ENCODE measurements at places on chromosomes 4 and X.

GRCh38 chr4:82903737-82904136 lies 3.2 kb downstream of the THAP9 start:
- no peak for DNase-seq

DNA sequence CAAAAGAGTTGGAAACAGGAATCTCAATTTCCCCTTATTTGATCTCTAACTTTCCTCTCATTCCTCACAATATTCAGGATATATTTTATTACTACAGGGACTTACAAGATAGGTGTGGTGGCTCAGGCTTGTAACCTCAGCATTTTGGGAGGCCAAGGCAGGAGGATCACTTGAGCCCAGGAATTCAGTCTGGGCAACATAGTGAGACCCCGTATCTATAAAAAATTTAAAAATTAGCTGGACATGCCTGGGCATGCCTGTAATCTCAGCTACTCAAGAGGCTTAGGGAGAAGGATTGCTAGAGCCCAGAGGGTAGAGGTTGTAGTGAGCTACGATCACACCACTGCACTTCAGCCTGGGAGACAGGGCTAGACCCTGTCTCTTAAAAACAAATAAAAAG lies 200.4 kb downstream of the CAMK2D start:
- no peak for DNase-seq

- DNase-seq = no peak
Measured at GRCh38 chr4:65393078-65393477, 277.2 kb downstream of the EPHA5 start.

- DNase-seq = no peak
Measured at GRCh38 chr4:93633721-93634120, 194.8 kb upstream of the ATOH1 start.

DNA sequence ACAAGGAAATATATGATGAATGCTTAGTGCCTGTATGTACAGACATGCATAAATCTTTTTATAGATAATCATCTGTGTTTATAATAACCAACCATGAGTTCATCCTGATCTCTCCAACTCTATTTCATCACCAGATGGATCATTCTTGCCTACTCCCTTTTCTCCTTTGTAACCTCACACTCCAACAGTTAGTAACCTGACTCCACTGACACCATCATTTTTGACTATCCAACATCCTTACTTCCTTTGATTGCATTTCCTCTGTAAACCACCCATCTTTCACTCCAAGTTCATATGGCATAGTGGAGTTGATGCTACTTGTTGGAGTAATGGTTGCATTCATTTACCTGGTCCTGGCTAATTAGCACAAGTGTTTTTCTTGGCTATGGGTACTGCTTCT lies 170.6 kb downstream of the ZNF330 start:
- no peak for DNase-seq

- no peak for DNase-seq
Measured at GRCh38 chrX:132953354-132953753, 5.1 kb downstream of the HS6ST2 start.

DNA sequence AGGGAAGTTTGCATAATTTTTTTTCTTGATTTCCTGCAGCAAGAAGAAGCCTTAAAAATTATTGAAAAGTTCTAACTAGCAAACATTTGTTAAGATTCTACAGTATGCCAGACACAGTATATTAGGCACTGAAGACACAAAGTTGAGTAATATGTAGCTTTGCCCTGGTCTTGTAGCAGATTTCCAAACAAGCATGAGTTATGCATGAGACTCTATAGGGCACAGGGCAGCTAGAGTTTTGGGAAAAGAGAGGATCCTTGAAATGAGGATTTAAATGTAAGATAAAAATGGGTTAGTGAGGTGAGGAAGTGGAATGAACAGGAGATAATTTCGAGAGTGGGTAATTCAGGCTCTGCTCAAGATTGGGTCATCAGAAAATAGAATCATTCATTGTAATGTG lies 8.6 kb upstream of the GPRIN3 start:
- no peak for DNase-seq

- no peak for DNase-seq
Measured at GRCh38 chr4:78645853-78646757, 94.5 kb downstream of the ANXA3 start.

- DNase-seq = no peak
Measured at GRCh38 chr4:137664046-137664387, 131.7 kb upstream of the PCDH18 start.
